Neural crest cell (in vitro differentiated cells): ENCODE measurements at places on chromosomes 13 and 19. TPM values are rescaled to one million over a fixed set of nuclear protein-coding genes. Genes with fewer than 3 reads are reported as not detected.
A peak's percentile ranks its signal among the peaks of the same experiment; 100 is the strongest.

GRCh38 chr13:55341891-55342290 lies 1798.8 kb upstream of the PRR20A start:
- DNase-seq: no peak

GRCh38 chr19:53365899-53366493 lies 491 bp downstream of the ZNF525 start:
- DNase-seq: peak; percentile 6

GRCh38 chr19:9808855-9809824 lies 9.7 kb downstream of the FBXL12 start:
- DNase-seq: no peak

GRCh38 chr19:33252971-33253370 lies 27.3 kb upstream of the SLC7A10 start:
- no peak for DNase-seq

DNA sequence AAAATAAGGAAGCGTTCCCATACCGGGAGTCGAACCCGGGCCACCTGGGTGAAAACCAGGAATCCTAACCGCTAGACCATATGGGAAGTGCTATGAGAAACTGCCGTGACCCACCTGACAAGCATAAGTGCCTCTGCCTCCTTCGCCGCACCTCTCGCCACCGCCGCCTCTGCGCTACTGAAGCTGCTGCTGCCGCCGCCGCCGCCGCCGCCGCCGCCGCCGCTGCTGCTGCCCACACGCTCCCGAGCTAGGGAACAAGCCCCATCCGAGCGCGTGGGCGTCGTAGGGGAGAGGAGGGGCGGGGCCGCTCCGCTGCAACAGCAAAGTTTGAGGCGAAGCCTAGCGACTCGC lies 610 bp upstream of the WBP4 start:
- peak; percentile 78 for DNase-seq

Gene TEX29
- total RNA-seq: 0.50 TPM in 1 of 2 replicates, not detected in the other
